ENCODE measurements at places on chromosomes 6 and 20. TPM values are rescaled to one million over a fixed set of nuclear protein-coding genes. Genes with fewer than 3 reads are reported as not detected.

DNA sequence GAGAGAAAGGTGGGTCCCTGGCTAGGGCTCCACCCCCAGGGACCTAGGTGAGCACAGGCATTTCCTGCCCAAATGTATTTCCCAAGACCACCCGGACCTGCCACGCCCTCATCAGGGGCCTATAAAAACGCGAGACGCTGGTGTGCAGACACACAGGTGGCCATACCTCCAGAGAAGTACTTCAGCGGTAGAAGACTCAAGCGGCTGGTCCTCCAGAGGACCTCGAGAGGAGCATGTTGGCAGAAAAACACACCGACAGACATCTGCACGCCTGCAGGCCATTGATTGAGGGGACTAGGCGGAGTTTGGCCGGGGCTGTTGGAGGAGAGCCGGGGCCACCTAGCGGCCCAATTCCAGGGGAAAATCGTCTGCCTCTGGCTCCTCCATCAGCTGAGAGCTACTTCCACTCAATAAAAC lies 695.8 kb upstream of the MMS22L start:
- DNase-seq: peak; percentile 63

The NKX2-4 gene
- not detected for total RNA-seq

The DLL1 gene
- total RNA-seq: 14.1 TPM

GRCh38 chr6:163897030-163897429 lies 482.5 kb downstream of the QKI start:
- DNase-seq: no peak

- DNase-seq: no peak
Measured at GRCh38 chr20:22802296-22802695, 217.9 kb upstream of the FOXA2 start.

DNA sequence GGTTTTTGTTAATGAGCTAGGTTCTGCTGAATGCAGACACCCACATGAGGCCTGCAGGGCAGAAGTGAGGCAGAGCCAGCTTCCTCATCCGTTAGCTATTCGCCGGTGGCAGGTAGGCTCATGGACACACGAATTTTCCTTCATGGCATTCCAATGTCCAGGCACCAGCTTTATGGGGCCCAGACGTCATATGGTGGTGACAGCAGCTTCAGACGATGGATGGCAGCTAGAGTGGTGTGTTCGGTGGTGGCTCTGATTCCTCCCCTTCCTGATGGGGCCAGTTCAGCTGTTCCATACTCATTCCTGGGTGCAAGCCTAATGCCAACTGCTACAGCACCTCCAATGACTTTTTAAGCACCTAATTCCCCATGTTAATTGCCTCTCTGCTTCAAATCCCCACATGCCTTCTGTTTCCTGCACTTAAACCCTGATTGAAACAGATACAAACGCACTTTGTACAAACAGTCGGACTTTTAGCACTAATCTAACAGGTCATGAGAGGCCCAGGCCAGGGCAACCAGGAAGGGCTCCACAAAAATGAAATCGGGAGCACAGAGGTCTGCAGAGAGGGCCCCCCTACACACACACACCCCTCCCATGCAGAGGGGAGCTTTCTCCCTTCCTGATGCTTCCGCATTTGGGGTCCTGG lies 35.7 kb upstream of the MLN start:
- no peak for DNase-seq

DNA sequence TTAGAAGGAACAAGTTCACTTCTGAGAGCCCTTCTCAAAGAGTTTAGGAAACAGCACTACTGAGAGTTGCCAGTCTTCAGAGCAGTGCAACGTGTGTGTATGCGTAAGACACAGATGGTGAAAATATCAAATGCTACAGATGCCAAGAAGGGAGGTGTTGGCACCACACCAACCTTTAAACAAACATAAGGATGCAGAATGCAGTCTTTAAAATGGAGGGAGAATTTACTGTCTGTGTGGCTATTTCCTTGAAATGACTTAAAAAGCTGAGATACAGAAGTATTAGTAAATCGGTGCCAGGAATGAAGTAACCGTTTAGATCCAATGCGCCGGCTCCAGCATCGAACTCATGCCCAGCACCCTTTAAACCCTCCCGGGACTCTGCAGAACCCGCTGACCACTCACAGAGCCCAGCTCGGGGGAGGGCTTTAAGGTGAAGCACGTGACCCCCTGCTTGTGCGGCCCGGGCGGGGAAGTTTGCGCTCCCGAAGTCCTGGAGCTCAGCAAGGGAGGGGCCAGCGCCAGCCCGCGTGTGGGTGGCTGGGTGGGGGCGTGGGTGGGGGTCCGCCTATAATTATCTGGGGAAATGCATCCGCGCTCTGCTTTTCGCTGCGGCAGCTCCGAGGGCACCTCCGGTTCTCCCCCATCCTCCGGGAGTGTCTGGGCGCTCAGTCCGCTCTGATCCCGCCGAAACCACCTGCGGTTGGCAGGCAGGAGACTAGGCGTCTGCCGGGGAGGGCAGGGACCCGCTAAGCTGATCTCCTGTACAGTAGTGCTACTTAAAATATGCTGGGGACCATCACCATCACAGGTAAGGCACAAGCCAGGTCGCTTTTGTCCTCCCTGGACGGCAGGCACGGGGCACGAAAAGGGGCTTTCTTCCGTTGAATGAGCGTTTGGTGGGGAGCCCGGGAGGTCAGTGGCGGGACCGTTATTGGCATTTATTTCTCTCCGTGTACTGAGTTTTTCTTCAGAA lies 66.0 kb downstream of the ZBTB2 start:
- DNase-seq: peak; percentile 88

The GHRH gene
- not detected for total RNA-seq

Measured in posterior vena cava (tissue), 2 donors.